Activated CD4-positive, alpha-beta T cell treated with anti-CD3 and anti-CD28 coated beads for 1 hour (primary cell): ENCODE measurements at places on chromosomes 12 and 14.

DNA sequence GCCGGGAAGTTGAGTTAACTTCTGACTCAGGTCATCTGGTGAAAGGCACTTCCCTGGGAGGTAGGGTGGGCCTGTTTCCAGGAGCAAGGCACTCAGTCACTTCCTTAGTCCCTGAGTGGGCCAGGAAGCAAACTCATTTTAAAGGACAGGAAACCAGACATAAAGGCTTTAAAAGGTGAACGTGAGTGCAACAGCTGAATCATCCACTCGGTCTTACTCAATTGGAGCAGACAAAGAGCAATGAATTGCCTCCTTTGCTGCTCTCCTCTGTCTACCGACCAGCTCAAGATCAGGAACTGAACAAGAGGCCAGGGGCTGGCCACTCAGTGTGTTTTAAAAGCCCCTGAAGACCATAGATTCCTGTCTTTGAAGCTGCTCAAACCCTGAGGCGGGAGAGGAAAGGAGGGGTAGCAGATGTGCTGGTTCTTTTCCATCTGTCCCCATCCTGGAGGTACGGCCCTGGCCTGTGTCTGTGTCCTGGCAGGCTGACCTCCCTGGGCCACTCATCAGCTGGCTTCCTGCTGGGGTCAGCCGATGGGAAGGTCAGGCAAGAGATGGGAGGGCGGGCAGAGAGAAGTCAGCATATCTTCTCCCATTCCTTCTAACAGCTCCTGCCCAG lies 148.9 kb downstream of the PPM1H start:
- DNase-seq: no peak

GRCh38 chr14:103377522-103378037 lies 7.6 kb upstream of the MARK3 start:
- no peak for DNase-seq

DNA sequence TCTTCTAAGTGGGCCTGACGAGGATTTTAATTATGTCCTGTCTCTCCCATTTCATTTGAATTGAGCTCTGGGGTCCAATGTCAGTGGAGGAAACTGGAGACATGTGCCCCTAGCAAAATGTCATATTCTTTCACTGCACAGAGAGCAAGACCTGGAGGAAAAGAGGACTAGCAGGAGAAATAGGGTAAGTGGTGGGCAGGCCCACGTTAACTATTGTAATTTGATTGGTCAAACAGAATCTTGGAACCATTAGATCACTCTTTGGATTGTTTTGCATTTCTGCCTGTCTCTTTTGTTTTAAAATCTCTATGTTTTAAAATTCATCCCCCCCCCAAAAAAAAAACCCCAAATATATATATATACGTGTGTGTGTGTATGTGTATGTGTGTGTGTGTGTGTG lies 113.9 kb upstream of the PELI2 start:
- DNase-seq: no peak

GRCh38 chr12:31523306-31523705 lies 67.6 kb downstream of the DENND5B start:
- no peak for DNase-seq

- DNase-seq: no peak
Observed at GRCh38 chr12:42640391-42640790, 50.8 kb upstream of the PRICKLE1 start.

DNA sequence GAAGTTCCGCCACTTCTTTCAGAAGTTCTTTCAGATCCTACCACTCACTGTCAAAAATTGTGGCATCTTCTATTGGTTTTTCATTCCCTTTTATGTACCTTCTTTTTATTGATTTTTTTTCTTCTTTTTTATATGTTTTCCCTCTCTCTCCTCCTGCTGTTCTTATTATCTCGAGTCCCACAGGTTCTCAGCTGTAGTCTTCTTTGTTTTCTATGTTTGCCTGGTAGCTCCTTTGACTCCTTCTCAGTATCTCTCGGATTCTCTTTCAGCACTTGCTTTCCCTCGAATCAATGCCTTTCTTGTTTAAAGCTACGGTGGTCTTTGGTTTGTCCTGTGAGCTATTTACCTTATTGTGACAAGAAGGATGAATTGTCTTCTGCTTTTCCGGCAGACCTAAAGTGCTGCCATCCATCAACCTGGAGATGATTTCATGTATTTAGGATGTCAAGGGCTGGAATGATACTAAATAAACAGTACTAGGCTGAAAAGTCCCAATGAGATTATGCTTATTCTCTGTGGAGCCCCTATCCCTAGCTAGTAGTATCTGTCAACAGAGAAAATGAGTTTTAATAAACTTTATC lies 541.7 kb downstream of the NOVA1 start:
- no peak for DNase-seq

DNA sequence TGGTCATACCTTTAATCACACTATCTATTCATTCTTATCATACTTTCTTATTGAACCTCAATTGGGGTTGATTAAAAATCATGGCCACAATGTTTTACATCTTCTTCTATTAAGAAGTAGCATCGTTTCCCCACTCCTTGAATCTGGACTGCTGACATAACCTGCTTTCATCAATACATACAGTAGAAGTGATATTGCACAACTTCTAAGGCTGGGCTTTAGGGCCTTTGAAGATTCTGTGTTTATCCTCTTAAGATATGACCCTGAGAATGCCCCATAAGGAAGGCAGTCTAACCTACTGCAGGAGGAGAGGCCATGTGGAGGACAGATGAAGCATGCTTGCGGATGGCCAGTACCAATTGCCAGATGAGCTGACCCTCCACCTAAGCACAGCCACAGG lies 1142.8 kb upstream of the SEL1L start:
- DNase-seq: no peak

- DNase-seq: no peak
Observed at GRCh38 chr12:62519043-62519442, 52.4 kb downstream of the MON2 start.

DNA sequence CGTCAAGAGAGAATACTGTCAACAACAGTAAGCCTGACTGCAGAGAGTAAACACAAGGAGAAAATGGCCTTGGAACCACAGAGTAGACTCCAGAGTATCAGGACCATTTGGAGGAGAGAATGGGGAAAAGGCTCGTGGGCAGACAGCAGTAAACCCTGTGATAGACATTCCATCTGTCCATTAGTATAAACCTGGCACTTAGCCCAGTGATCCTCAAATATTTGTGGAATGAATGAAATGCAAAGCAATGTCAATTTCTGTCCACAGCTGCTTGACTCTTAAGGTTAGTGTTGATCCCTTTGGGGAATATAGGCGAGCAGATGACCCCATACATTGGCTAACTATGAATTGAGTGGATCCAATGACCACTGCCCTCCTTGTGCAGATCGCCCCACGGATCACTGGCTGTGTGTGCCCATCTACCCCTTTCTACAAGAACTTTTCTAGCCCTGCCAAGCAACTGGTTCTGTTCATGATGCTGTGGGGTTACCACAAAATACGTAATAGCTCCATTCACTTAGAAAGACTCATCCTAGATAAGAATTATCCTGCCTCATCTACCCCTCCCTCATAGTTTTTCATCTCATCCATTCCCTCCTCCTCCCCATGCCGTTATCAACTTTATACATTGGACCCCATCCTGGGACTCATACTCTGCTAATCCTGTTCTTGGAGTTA lies 846.8 kb downstream of the NRXN3 start:
- no peak for DNase-seq

DNA sequence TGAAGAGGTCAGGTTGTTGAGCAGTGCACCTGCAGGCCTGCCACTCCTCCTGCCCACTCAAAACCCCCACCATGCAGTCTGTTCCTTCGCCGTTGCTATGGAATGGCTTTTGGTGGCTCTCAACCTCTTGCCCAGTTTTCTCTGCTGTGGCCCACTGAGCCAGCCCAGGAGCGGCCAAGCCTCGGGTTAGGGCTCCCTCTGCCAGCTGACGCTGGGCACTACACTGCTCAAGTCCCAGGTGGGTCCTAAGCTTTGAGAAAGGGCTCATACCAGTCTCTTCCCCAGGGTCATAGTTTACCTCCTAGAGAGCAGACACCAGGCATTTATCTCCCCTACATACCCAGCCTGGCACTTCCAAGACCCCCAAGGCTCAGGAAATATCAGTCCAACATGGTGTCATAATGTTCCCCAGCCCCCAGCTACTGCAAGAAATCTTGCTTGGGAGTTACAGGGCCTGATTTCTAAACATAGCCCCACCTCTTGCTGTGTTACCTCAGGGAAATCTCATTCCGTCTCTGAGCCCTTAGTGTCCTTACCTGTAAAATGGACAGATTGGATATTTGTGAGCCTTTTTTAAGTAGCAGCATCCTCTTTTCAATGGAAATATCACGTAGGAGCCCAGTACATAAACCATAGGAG lies 59.4 kb downstream of the TSPAN11 start:
- no peak for DNase-seq

DNA sequence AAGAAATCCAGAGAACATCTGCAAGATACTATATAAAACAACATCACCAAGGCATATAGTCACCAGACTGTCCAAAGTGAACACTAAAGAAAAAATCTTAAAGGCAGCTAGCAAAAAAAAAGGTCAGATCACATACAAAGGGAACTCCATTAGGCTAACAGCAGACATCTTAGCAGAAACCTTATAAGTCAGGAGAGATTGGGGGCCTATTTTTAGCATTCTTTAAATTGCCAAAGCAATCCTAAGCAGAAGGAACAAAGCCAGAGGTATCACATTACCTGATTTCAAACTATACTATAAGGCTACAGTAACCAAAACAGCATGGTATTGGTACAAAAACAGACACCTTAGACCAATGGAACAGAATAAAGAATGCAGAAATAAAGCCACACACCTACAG lies 92.5 kb downstream of the IPO8 start:
- no peak for DNase-seq

- DNase-seq: no peak
Observed at GRCh38 chr14:48890333-48890732, 695.8 kb downstream of the RPS29 start.

DNA sequence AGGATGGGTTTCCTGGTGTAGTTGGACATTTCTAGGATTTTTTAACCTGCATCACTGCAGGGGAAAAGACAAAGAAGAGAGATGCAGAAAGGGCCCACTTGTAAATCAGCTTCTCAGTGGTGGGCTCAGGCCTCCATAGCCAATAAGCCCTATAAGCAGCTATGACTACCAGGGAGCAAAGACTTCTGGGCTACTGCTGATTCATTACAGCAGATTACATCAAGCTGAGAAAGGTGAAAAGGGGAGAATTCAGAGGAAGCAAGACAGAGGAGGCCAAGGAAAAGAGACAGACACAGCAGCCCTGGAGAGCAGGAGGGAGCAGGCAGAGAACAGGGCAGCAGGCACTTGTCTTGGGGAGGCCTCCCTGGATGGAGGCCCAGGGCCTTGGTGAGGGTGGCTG lies 95.2 kb downstream of the KCNA5 start:
- DNase-seq: no peak
